Right cardiac atrium (tissue), 5 donors: ENCODE measurements at places on chromosomes 12 and 14.

- DNase-seq: no peak
Observed at GRCh38 chr12:98838231-98838647, 193.1 kb downstream of the APAF1 start.

GRCh38 chr12:43287706-43288383 lies 264.2 kb downstream of the ADAMTS20 start:
- DNase-seq: no peak

DNA sequence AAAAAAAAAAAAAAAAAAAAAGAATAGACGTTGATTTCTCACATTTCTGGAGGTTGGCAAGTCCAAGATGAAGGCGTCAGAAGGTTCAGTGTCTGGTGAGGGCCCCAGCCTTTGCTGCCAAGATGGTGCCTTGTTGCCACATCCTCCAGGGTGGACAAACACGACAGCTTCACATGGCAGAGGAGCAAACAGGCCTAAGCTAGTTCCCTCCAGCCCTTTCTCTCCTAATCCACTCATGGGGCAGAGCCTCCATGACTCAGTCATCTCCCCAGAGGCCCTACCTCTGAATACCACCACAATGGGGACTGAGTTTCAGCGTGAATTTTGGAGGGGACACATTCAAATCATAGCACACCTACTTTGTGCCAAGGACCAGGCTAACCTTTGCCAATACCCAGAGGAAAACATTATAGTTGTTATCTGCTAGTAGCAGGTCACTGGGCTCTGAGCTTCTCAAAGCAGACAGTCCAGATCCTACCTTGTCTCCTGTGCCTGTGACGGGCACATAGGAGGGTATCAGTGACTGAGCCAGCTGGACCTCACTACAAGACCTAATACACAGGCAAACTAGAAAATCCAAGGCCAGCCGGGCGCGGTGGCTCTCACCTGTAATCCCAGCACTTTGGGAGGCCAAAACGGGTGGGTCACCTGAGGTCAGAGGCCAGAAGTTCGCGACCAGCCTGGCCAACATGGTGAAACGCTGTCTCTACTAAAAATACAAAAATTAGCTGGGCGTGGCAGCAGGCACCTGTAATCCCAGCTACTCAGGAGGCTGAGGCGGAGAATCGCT lies 10.5 kb upstream of the BCL11B start:
- DNase-seq: no peak

- DNase-seq: peak; percentile 54
Observed at GRCh38 chr14:100330007-100330344, 6.8 kb downstream of the SLC25A47 start.

DNA sequence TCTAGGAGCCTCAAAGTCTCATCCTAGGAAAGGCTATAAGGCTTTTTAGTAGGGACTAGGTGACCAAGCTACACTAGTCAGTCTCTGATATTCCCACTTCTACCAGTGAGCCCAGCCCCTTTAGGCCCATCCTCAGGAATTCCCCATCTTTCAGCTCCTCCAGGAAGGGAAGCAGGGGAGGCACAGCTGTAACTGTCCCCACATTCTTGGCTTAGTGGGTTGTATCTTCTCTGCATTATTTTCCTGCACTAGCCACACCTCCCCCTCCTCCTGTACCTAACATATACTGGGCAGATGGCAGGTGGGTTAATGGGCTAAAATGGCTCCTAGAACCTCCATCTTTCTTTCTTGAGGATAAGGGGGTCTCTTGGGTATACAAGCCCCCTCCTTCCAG lies 424 bp upstream of the CYP27B1 start:
- DNase-seq: no peak
